ENCODE measurements at places on chromosomes 7 and 10. TPM values are rescaled to one million over a fixed set of nuclear protein-coding genes. Genes with fewer than 3 reads are reported as not detected.
A peak's percentile ranks its signal among the peaks of the same experiment; 100 is the strongest.

Gene SLC18A3
- not detected for total RNA-seq

DNA sequence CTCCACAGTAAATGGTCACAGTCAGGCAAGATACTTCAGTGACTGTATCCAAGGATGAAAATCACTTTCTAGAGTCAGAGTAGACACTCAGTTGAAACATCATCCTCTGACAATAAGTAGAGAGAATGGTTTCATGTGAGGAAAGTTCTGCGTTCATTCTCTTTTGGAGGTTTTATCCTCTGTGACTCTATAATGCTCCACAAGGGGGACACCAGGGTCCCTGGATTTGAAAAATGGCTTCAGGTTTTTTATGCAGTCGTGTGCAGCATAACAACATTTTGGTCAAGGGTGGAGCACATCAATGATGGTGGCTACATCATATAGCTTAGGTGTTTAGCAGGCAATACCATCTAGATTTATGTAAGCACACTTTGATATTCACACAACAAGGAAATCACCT lies 40.4 kb downstream of the TMEM168 start:
- DNase-seq = no peak

DNA sequence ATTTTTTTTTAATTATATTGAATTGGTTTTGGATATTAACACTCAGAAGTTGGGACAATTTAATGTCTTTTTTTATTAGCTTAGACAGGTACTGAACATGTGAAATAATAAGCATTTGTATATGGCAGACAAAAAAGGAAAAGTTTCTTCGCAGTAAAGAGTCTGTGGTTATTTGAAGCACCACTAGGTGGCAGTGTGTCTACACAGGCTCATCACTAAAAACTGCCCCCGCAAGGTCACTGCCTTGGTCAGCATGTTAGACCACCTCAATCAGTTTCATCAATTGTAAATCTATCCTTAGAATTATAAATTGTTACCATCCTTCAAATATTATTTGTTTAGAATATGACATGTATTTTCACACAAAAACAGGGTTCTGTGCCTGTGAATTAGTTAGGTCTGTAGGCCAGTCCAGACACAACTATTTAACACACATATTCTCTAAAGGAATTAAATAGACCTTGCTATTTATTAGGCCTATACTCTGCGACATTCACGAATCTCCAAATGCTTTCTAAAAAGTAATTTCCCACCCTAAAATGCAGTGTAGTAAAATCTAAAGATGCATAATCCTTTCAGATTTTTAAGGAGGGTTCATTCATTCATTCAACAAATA lies 17.0 kb downstream of the PNLIPRP3 start:
- DNase-seq = no peak

- DNase-seq = no peak
Measured at GRCh38 chr10:42985436-42986316, 91.2 kb upstream of the RET start.

GRCh38 chr7:99184532-99185218 lies 23.2 kb downstream of the KPNA7 start:
- no peak for DNase-seq

DNA sequence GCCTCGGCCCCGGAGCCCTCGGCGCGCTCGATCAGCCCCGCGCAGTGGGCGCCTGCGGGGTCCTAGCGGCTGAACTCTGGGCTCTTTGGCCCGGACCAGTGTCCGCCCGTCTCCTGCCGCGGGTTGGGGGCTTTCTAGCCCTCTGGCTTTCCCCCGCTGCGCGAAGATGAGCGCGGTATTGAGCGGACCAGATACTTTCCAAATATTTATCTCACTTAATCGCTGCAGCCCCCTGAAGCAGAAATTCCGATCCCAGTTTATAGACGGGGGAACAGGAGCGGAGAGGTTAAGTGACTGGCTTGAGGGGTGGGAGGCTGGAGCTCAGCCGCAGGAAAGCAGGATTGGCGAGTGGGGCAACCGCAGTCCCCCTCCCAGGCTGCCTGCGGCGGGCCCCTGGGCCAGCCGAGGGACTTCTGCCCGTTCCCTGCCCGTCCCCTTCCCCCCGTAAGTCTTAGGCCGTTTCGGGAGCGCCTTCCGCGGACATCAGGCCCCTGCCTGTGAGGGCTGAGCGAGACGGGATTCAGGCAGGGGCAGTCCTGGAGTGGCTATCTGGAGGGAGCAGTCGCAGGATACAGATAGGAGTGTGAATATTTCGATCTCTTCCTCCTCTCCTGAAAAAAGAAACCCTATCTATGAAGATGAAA lies 565 bp downstream of the STRIP2 start:
- DNase-seq = peak; percentile 16

Data from uterus (tissue), 4 donors.